Cortex of kidney (tissue), 1 donor: ENCODE measurements at places on chromosomes 3 and 15.

- no peak for DNase-seq
Observed at GRCh38 chr3:141051443-141052200, 475 bp downstream of the SPSB4 start.

GRCh38 chr3:127141921-127142730 lies 50.8 kb upstream of the PRR23E start:
- DNase-seq = no peak

- no peak for DNase-seq
Observed at GRCh38 chr3:28667646-28668621, 319.3 kb upstream of the AZI2 start.

DNA sequence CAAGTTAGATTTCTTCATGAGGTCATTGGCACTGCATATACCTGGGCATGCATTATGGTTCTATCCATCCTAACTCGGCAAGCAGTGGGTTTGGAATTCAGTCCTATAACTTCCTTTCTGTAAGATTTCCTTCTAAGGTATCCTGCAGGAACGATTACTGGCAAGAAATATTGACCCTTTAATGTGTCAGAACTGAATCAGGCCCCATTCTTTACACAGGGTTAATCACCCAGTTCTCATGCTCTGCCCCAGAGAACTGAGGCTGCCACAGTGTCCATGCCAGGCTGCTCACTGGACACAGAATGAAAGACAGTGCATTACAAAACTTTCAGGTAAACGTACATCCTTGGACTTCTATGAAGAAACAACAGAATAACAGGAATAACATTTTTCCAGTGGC lies 108.9 kb downstream of the RPL22L1 start:
- DNase-seq = no peak

- DNase-seq = no peak
Observed at GRCh38 chr3:120331076-120331475, 18.1 kb downstream of the LRRC58 start.

DNA sequence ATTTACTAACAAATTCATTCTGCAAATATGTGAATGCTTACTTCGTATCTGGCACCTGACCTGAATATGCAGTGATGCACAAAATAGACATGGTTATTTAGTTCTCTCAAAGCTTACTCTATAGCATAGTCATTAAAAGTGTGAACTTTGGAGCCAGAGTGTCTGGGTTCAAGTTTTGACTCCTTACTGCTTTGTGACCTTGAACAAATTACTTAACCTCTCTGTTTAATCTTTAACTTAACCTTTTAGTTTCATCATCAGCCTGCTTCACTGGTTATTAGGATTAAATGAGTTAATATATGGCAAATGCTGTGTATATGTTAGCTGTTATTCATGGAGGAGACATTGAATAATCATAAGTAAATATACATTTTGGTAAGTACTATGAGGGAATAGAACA lies 12.1 kb upstream of the MGA start:
- DNase-seq = no peak

- DNase-seq = no peak
Observed at GRCh38 chr3:76638006-76638405, 401.9 kb upstream of the ROBO2 start.

GRCh38 chr3:176611703-176612102 lies 585.6 kb downstream of the TBL1XR1 start:
- DNase-seq = no peak

- no peak for DNase-seq
Observed at GRCh38 chr15:45573961-45574629, 13.1 kb upstream of the BLOC1S6 start.
